AG04449 (cell line): ENCODE measurements at places on chromosomes 11 and 22.

DNA sequence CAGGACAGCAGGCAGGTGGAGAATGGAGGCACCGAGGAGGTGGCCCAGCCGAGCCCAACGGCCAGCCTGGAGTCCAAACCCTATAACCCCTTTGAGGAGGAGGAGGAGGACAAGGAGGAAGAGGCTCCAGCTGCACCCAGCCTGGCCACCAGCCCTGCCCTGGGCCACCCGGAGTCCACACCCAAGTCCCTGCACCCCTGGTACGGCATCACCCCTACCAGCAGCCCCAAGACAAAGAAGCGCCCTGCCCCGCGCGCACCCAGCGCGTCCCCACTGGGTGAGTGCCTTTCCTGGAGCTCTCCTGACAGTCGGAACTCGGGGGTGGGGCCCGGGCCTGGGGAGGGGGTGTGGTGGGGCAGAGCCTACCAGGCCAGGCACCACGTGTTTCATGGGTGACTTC lies 19.7 kb downstream of the MICALL1 start:
- no peak for DNase-seq

DNA sequence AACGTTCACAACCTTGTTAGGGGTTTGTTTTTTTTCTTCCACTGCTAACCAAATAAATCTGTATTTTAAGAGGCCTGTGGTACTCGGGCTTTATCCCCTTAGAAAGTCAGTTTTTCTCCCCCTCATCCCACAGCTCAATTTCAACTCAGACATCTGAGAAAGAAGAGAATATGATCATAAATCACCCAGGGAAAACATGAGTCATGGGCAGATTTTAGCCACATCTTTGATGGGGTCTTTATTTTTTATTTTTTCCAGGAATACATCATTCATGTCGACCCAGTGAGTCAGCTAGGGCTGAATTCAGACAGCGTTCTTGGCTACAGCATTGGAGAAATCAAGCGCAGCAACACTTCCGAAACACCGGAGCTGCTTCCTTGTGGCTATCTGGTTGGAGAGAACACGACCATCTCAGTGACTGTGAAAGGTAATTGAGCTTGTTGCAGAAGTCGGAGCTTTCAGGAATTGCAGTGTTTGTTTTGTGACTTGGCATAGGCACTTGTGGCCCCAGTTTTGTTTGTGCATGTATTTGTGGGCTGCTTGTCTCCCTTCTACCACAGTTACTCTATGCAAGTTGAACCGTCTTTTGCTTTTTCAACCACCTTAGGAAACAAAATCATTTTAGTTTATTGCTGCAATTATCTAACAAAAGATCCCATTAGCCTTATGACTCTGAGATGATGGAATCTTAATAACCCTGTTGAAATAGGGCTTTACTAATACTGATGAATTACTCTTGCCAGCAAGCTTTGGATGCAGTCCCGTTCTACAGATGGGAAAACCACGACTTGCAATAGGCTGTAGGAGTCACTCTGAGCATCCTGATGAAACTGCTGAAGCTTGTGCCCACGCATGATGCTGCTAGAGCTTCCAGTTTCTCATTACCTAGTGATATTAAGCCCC lies 62.7 kb downstream of the DBX1 start:
- peak; percentile 88 for DNase-seq

DNA sequence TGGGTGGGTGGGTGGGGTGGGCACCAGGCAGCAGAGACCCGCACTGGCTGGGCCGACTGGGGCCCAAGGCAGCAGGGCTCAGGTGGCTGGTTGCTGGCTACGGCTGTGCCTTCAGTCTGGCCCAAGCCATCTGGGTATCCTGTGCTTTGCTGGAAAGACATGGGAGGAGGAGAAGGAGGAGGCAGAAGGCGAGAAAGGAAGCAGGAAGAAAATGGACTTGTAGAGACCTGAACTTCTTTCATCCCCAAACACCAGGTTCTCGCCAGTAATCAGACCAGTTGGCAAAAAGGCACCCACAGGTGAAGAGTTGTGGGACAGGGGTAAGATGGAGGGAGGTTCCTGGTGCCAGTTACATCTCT lies 78.8 kb downstream of the IGLL1 start:
- DNase-seq: no peak

DNA sequence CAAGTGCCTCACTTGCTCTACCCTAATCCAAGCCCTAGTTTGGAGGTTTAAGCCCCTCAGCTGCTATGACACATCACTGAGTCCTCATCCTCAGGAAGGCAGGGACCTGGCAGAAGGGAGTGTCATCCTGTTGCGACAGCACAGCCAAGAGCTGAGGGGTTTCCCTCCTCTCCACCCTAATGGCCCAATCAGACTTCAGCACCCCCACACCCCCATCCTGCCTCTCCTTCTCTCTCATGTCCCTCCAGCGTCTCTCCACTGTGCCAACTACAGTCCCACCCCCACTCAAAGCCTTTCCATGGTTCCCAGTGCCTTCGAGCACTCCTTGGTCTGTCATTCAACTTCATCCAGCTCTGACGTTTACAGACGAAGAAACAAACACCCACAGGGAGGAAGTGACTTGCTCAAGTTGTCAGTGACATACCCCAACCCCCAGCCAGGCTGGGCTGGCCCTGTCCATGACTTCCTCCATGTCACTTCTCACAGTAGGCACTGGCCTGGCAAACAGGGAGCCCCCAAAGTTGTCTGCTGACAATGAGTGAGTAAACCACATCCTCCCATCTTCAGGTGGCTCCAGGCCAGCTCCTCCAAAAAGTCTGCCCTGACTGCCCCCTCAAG lies 15.6 kb downstream of the ARAP1 start:
- DNase-seq: no peak

DNA sequence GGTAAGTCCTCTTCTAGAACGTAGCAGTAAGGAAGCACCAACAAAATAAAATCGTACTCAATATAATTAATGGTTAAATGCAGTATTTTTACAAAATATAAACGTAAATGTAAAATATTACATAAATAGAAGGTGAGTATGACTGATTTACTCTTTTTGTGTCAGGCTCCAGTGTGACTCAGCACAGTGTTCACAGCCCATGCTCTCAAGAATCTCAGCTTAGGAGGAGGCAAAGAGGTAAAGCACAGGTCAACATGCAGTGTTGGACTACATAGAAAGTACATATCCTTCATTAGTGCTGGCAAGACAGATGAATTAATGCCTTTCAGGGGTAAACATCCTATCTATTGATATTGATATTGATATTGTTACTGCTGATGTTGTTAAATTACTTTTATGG lies 2050.6 kb upstream of the RAG2 start:
- no peak for DNase-seq

DNA sequence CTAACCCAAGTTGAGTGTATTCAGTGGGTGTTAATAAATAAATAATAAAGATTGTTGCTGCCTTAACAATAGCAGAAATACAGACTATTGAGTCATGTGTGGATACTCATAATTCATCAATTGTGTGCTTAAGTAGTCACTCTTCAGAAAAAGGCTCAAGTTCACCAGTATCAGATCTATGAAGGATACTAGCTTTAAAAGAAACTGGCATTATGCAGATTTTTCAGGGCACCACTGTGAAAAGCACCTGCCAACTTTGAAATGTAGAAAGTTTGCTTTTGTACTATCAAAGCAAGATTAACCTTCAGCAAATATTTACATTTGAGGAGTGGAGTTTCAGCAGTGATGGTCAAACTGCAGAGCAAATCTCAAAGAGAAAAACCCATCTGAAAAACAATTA lies 20.1 kb upstream of the SYTL2 start:
- no peak for DNase-seq

GRCh38 chr11:106091480-106092123 lies 14.1 kb downstream of the AASDHPPT start:
- peak; percentile 28 for DNase-seq

GRCh38 chr22:30188911-30189310 lies 57.6 kb downstream of the LIF start:
- DNase-seq: no peak

DNA sequence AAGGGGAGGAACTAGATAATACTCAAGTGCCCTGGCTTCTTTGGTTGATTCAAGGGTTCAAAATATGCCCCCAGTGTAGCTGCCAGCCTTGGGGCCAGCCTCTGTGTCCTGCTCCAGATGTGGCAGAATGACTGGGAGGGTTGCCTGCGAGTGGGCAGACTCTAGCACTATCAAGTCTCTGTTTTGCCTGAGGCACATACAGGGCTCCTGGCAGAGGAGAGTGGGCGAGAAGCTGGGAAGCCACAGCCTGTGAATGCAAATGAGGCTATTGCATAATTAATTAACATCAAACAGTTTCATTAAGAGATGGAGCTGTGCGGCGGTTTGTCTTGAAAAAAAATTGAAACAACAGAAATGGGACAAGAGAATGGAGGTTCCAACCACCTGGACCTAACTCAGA lies 50.8 kb downstream of the BUD13 start:
- no peak for DNase-seq

GRCh38 chr11:134373591-134374052 lies 38.4 kb downstream of the B3GAT1 start:
- DNase-seq: no peak

- DNase-seq: no peak
These were observed 232.3 kb downstream of the JRKL start for GRCh38 chr11:96622026-96622634.

GRCh38 chr11:41053894-41054293 lies 405.6 kb downstream of the LRRC4C start:
- no peak for DNase-seq

DNA sequence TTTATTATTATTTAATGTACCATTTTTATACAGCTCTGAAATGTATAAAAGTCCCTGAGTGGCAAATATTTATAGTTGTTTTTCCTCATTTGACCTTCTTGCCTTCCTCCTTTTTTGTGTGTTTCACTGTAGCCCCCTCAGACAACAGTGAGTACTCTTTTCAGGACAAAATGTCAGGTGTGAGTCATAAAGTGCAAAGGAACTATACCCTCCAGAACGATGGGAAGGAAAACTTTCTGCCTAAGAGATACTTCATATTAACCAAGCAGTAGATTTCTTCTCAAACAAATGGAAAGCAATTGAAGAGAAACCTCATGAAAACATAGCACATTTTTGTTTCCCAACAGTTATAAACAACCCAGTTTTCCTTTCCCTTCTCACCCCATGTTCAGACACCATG lies 16.1 kb upstream of the MS4A7 start:
- no peak for DNase-seq

- DNase-seq: no peak
These were observed 11.4 kb downstream of the DNAJB13 start for GRCh38 chr11:73962101-73962705.

DNA sequence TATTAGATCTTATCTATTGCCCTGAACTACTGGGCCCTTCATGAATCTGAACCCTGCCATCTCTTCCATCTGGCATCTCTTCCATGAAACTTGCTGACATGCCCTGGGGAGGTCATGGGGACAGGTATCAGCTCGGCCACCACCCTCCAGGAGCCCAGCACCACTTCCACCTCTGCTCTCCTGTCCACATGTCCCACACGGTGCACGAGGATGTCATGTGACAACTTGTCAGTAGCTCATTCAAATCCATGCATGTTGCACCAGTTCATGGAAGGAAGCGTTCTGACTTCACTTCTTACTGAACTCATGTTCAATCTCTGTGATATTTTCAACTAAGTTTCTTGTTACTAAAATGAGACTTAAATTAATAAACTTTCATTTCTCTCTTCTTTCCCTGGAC lies 16.6 kb downstream of the YPEL1 start:
- DNase-seq: no peak

- no peak for DNase-seq
These were observed 2.3 kb downstream of the GAB2 start for GRCh38 chr11:78415338-78415737.

- DNase-seq: no peak
These were observed 47.2 kb upstream of the ADA2 start for GRCh38 chr22:17266251-17266971.

DNA sequence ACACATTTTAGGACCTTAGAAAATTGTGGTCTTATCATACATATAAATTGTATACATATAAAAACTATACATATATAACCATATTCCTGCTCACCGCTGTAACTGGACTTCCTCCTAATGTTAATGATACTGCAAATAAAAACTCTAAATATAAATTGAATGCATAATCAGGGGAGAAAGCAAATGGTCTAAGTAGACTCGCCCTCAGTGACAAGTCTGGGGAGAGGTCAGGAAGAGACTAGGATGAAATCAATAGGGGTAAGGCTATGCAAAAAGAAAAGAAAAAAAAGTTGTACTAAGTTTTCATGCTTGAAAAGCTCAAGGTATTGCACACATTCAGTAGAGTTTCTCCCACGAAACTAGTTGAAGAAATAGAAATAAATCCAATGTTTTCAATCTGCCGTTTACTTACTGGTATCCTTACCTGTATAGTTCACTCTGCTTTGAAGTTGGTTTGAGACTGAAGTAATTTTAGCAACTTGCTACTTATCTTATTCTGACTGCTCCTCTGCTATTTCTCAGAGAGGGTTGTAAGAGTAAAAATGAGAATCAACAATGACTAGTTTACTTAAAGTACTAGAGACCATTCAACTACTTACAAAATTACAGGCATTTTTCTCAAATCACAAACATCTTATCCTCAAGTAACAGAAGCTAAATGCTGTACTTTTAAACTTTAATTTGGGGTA lies 12.2 kb upstream of the ARHGAP32 start:
- DNase-seq: no peak

DNA sequence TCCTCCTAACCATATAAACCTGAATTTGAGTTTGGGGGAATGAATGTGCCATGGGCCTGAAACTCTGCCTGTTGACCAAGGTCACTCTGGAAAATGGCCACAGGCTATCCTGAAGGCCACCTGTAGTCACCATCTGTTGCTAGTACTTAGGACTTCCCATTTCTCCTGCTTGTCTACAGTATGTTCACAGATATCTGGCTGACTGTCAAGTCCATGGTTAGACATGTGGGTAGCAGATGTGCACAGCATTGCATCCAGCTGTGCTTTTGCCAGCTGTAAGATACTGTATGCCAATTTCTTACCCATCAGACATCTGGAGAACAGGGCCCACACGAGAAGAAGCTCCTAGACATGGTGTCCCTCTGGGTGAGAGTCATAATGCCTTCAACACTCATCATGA lies 475.4 kb downstream of the INSC start:
- DNase-seq: no peak

DNA sequence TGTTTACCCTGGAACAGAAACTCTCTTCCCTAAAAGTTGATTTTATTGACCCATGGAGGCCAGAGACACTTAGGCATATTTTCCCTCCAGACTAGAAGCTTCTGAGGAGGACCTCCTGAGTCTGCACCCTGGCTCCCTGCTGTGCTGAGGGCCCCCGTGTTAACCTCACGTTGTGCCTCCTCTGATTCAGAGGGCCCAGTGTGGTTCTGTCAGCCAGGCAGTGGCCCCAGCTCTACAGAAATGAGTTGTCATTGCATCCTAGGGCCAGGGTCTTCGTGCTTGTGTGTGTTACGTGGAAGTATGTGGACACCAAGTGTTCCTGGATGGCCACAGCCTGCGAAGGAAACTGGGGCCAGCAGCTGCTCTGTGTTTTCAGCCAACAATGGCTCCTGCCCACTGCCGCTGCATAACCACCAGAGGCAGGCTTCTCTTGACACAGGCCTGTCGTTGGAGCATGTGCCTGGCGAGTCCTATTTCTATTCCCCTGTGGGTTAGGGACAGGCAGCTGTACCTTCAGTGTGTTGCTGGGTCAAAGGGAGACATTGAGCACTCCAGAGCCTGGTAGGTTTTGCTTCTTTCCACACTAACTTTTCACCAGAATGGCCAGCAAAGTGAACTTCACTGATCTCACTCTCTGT lies 44.5 kb downstream of the MED15 start:
- DNase-seq: no peak
